LoVo (cell line): ENCODE measurements at places on chromosomes 4 and X.

GRCh38 chr4:20984576-20984836 lies 284.2 kb downstream of the PACRGL start:
- no peak for DNase-seq

GRCh38 chr4:167897116-167897515 lies 195.2 kb upstream of the ANXA10 start:
- DNase-seq, result peak; percentile 87

DNA sequence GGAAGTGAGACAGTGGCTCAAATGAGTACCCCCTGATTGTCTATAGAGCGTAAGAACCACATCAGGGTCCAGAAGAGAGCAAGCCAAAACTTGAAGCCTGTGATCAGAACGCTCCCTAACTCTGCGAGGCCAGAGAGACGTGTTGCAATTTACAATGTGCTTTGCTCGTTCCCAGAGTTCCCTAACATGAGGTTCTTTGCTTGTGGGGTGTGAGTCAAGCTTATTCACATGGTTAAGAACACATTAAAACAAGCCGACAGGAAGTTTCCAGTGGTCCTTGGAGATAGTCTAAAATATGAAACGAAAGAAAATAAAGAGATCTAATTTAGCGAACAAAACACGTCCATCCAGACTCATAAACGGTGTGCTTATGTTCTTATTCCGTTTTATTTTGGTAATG lies 702.3 kb downstream of the TRIML1 start:
- DNase-seq, result no peak

DNA sequence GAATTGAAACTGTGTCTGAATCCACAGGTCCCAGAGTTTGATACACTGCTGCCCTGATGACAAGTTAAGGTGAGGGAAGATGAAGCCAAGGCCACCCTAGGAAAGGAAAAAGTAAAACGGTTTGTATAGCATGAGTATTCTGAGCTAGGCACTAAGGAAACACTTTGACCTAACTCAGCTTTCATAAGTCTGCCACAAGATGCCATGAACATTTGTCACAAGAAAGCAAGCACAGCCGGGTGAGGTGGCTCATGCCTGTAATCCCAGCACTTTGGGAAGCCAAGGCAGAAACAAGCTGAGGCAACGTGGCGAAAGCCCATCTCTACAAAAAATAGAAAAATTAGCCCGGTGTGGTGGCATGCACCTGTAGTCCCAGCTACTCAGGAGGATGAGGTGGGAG lies 34.2 kb downstream of the ELOVL6 start:
- peak; percentile 38 for DNase-seq
